ENCODE measurements at places on chromosomes 16 and 17.

DNA sequence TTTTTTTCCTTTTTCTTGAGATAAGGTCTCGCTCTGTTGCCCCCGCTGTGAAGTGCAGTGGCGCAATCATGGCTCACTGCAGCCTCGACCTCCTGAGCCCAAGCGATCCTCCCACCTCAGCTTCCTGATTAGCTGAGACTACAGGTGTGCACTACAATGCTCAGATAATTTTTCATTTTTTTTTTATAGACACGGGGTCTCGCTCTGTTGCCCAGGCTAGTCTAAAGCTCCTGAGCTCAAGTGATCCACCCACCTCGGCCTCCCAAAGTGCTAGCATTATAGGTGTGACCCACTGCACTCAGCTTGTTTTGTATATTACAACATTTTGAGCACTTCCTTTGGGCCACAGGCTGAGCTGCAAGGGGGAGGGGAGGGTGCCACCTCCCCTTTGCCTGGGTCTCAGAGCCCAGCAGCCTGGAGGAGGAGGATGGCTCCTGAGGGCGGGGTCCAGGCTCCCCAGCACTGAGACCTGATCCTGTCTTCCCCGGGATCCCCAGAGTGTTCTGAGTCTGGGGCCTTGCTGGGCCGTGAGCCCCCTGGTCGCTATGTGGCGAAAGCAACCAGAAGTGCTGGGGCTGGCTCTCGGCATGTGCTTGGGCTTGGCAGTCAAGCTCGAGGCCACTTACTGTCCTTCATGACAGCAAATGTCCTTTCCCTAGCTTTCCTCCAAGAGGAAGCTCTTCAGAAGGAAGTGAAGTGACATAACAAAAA, 8.1 kb downstream of the DEF8 start:
- DNase-seq: no peak

GRCh38 chr17:78899361-78900260, 3.4 kb downstream of the CEP295NL start:
- DNase-seq: no peak

GRCh38 chr17:5122586-5123342, 6.9 kb downstream of the USP6 start:
- DNase-seq: no peak

- no peak for DNase-seq
Observed at GRCh38 chr16:48335961-48336360, 49.3 kb downstream of the SIAH1 start.

DNA sequence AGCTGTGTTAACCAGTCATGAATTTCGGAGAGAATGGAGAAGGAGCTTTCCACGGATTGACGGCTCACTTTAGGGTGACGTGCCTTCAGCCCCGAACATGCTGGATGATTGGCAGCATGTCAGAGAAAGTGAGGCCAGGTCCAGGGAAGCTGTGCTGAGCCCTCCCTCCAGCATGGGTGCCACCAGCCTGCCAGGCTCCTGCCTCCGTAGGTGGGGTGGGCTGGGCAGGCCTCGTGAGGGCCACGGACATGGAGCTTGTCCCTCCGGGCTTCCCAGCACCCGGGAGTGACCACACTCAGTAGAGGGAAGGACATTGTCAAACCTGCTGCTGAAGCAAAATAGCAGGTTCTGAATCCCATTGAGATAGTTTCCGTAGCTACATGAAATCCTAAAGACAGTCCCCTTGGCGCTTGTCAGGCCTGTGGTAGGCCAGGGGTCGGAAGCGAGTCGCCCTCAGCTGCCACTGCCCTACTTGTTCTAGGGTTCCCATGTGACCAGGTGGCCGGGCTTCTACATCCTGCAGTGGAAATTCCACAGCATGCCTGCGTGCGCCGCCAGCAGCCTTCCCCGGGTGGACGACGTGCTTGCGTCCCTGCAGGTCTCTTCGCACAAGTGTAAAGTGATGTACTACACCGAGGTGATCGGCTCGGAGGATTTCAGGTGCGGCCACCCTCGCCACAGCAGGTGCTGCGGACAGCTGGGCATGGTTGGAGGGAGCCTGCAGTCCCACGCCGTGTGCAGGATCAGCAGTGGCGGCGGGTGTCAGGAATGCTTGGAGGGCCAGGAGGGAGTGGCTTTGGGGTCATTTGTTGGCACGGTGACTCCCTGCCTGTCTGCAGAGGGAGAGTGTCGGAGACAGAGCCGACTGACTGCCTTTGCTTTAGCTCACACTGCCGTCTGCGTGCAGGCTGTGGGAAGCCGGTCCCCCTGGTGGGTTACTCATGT, 72.3 kb downstream of the SEC14L1 start:
- DNase-seq: no peak

GRCh38 chr16:12207939-12208338, 231.4 kb downstream of the SNX29 start:
- DNase-seq: no peak

- DNase-seq: no peak
Observed at GRCh38 chr16:2206420-2206779, 1.1 kb downstream of the MLST8 start.

- DNase-seq: no peak
Observed at GRCh38 chr16:73886426-73886825, 410.2 kb upstream of the PSMD7 start.

- no peak for DNase-seq
Observed at GRCh38 chr17:72025113-72025512, 95.7 kb upstream of the SOX9 start.

GRCh38 chr16:84862804-84863480, 43.2 kb downstream of the CRISPLD2 start:
- no peak for DNase-seq

- DNase-seq: no peak
Observed at GRCh38 chr17:75288359-75288758, 874 bp downstream of the SLC25A19 start.

DNA sequence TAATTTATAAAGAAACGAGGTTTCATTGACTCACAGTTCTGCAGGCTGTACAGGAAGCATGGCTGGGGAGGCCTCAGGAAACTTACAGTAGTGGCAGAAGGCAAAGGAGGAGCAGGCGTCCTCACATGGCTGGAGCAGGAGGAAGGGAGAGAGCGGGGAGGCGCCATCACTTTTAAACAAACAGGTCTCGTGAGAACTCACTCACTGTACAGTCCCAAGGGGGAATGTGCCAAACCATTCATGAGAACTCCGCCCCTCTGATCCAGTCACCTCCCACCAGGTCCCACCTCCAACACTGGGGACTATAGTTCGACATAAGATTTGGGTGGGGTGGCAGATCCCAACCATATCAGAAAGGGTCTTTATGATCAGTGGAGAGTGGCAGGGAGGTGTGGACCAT, 392.4 kb upstream of the TNRC6C start:
- no peak for DNase-seq
